Stimulated activated CD4-positive, alpha-beta T cell treated with anti-CD3 and anti-CD28 coated beads, Interleukin-2, amount 100 ng/mL, for 48 hours (primary cell): ENCODE measurements at places on chromosomes 5 and 9.

GRCh38 chr5:137611011-137611580 lies 112.0 kb upstream of the SPOCK1 start:
- DNase-seq: no peak

DNA sequence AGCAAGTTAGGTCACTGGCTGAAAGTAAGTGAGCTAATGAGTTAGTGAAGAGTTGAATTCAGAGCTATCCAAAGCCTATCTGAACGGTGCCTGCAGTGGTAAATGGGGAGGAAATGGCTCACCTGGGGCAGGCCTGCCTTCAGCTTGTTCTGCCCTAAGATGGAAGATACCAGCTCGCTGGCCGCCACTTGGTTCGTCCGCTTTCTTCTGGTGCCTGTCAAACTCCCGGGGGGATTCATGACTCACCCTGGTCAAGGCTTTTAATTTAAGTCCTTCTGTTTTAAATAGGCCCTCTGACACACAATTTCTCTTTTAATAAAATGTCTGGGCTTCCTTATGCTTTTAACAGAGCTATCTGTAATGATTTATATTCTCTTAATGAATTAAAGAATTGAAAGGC lies 78.8 kb downstream of the CFAP90 start:
- DNase-seq: no peak

DNA sequence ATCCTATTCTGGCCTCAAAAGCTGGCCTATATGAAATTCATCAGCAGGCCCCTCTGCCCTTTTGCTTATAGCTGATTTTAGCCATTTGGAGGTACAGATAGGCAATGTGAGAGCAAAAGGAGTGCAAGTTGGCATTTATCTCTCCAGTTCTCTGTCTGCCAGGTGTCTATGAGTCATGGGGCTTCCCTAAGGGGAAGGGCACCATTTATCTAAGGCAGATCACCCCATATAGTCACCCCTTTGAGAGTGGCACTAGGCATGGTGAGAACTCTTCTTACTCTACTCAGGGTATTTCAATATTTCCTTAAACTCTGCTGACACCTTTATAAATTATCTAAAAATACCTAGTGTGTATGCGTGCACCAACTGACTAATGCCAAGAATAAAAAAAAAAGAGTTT lies 314.7 kb upstream of the CDH6 start:
- no peak for DNase-seq

DNA sequence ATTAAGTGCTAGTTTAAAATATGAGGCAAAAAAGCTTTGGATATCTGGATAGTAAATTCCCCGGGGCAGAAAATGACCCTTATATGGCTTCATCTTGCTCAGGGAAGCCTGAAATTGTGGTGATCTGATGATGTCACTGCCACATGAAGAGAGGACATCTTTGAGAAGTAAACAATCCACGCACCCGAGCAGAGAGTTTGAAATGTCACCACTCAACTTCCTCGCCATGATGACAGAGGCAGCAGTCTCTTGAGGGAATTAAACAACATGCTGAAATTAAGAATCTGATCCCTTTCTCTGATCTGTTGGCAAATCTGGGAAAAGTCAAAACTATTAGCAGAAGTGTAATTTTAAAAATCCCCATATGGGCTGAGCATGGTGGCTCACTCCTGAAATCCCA lies 110.0 kb downstream of the TLE1 start:
- DNase-seq: no peak

DNA sequence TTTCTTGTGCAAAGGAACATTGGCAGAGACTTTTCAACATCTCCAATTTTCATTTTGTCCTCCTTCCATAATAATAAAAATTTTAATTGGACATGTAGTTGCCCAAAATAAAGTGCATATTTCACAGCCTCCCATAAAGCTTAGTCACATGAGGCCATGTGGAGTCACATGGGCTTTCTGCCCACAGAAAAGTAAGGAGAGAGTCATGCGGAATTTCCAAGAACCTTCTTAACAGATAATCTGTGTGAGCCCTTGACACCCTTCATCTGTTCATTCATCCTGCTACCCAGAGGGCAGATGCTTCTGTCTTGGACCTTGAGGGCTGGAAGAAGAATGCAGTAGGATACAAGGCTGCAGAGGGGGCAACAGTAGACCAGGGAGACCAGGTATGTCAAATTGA lies 60.7 kb downstream of the APTX start:
- no peak for DNase-seq

- no peak for DNase-seq
Observed at GRCh38 chr5:17374973-17375742, 122.9 kb upstream of the TAF11L2 start.
